ENCODE measurements at places on chromosomes 6 and 20. TPM values are rescaled to one million over a fixed set of nuclear protein-coding genes. Genes with fewer than 3 reads are reported as not detected.
A peak's percentile ranks its signal among the peaks of the same experiment; 100 is the strongest.

GRCh38 chr6:160943997-160944396 is 47.6 kb upstream of the MAP3K4 start:
- no peak for DNase-seq

Gene PDYN
- not detected for total RNA-seq

DNA sequence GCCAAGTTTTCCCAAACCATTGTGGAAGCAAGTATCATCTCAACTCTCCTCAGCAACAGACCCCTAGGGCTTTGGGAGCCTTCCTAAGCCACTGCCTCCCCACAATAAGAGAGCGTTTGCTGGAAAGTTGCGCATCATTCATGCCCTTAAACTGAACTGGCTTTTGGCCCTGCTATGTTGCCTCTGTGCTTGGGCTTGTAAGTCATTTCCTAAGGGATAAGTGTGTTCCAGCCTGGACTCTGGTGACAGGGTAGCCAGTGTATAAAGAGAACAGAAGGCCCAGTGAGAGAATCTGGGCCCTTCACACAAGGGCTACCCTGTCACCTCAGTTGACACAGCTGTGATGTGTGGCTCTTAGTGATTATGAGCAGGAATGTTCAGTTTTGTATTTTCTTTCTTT is 77.8 kb downstream of the COL9A1 start:
- DNase-seq: no peak

DNA sequence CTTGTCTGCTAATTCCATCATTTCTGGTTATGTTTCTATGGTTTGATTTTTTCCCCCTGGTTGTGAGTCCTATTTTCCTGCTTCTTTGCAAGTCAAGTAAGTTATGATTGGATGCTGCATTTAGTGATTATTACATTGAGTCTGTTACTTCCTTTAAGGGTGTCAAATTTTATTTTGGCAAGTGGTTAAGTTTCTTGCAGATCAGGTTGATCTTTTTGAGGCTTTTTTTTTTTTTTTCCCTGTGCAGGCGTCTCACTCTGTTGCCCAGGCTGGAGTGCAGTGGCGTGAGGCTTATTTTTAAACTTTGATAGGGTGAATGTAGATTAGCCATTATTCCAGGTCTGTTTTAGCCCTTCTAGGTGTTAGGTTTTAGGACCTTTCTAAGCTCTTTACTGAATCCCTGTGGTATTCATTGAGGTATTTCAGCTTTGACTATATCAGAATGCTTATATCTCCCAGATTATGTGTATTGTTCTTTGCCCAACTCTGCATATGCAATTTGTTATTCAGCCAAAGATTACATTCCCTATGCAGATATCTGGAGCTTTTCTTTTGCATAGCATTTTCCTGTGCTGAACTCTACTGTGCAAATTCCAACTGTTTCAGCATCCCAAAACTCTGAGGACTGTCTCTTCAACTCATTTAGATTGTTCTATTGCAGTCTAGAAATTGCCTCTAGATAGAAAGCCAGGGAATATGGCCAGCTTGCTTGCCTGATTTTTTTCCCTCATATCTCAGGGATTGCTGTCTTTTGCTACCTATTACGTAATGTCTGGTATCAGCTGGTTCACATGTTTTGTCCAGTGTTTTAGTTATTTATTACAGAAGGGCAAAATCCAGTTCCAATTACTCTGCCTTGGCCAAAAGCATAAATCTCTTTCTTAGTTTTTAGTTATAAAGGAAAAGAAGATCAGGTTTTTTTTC is 113.3 kb downstream of the AFG1L start:
- DNase-seq: no peak

DNA sequence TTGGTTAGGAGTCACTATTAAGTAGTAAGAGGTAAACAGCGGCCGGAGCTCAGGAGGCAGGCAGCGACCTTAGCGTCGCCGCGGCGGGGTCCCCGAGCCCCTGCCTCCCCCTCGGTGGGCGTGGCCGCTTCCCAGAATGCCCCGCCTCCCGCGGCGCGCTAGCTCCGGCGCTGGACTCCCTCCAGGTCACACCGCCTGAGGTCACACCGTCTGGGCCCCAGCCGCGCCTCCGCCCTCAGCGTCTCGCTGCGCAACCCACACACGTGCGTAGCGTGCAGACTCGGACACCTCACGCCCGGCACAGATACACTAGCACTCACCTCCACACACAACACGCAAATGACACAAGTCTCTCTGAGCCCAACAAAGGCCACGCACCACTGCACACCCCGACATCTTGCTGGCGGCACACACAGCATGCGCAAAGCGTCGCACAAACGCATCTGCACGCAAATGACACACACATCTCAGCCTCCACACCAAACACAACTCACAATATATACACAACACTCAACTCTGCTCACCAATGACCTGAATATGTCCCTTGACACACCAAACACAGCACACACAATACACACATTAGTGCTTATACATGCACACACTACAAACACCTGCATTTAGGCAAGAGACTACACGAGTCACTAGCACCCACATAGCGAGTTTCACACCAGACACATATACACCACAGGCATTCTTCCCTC is 17.6 kb upstream of the CDKN1A start:
- no peak for DNase-seq

DNA sequence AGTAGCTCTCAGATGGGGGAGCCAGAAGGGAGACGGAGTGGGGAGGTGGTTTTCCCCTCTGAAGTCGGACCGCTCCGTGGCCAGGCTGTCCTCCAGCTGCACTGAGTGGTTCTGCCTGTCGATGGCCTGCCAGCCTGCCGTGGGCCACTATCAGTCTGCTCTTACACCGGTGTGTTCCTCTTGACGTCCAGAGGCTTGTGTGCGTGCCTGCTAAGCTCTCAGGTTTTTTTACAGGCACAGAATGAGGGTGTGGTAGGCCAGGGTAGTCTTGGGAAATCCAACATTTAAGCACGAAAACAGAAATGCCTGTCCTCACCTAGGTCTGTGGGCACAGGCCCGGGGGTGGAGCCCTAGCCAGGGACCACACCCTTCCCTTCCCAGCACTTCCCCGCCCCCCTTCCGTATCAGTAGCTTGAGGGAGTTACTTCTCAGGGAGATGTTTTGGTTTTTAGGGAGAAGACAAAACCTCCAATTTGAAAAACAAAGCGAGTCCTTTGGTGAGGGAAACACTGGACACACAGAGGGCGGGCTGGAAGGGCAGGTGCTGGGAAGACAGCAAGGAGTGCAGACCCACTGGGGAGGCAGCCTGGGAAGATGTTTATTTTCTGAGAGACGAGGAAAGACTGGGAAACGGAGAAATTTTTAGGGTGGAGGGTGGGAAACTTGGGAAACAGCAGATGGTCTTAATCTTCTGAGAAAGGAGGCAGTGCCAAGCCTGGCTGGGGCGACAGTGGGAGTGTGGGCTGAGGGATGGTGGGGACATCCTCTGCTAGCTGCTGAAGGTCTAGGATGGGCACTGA is 106.5 kb downstream of the LY86 start:
- no peak for DNase-seq

Gene PHACTR1
- total RNA-seq: not detected

DNA sequence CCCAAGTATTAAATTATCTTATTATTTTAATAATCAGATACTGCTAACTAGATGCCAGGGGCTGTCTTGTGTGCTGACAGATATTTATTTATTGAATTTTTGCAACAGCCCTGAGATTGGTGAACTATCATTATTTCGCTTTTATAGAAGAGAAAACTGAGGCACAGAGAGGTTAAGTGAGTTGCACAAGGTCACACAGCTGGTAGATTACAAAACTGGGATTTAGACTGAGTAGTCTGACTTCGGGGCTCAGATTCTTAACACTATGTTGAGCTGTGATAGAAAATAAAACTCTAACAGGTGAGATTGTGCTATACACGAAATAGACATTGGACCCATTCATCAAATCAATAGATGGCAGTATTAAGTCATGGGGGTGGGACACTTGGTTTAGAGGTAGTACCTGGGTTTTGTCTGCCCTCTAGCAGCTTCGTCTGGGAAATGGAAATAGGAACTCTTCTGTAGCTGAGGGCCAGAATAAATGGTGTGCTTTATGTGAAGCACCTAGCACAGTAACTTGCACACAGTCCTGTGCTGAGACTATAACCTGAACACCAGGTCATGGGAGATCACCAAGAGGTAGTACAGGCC is 113.4 kb downstream of the B3GAT2 start:
- no peak for DNase-seq

DNA sequence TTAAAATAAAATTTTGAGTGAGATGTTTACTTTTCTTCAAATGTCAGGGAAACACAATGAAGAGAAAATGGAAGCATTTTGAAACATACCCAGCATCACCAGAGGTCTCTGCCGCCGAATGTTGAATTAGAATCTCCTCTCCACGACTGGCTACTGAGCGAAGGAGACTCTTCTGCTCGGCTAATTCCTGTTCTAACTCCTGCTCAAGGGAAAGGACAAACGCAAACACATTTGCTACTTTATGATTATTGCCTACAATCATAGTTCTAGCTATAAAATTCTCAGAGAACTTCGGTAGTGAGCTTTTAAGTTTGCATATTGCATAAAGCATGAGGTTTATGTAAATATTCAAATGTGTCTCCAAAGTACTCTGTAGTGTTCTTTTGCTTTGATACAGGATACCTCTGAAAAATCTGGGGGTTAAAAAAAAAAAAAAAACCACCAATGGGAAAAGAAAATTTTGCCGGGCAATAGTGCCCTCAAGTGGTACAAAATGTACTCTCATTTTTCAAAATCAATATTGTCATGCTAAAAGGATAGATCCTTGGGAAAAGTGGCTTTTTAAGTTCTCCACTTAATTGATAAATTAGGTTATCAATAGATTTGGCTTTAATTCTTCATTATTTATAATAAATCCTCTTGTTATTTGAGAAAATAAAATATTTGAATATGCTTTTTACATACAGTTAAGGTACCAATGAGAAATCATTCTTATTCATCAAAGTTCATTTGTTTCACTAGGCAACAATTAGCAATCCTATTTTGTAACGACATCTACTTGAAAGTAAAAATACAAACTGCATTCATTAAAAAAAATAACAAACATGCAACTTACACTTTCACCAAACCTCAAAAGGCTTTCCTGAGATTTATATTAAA is 369.0 kb downstream of the SYNE1 start:
- DNase-seq: peak; percentile 61

GRCh38 chr20:43605715-43606114 is 15.0 kb downstream of the IFT52 start:
- DNase-seq: no peak

Gene TRIM40
- total RNA-seq: not detected

Gene BAK1
- total RNA-seq: 19.7 TPM

DNA sequence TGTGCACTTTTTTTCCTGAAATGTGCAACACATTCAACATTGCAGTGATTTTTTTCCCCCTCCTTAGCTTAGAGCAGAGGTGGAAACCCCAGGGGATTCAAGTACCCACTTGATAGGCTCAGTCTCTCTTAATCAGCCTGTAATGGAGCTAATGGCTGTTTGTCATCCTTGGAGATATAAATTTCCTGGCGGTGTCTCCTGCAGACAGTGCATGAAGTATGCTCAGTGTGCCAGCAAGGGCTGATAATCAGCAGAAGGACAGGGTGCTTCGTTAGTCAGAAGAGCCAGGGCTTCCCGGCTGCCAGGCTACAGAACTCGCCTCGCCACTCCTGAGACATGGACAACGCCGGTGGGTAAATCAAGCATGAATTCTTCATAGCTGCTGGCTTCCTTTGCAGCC is 69.8 kb upstream of the PHACTR2 start:
- DNase-seq: no peak

GRCh38 chr6:166488076-166488685 is 98.3 kb downstream of the RAMACL start:
- DNase-seq: no peak

Gene SMPDL3A
- 1.2 TPM for total RNA-seq

- no peak for DNase-seq
Measured at GRCh38 chr6:26109772-26110171, 22.5 kb downstream of the HFE start.

Gene ZNF165
- total RNA-seq: 4.4 TPM

DNA sequence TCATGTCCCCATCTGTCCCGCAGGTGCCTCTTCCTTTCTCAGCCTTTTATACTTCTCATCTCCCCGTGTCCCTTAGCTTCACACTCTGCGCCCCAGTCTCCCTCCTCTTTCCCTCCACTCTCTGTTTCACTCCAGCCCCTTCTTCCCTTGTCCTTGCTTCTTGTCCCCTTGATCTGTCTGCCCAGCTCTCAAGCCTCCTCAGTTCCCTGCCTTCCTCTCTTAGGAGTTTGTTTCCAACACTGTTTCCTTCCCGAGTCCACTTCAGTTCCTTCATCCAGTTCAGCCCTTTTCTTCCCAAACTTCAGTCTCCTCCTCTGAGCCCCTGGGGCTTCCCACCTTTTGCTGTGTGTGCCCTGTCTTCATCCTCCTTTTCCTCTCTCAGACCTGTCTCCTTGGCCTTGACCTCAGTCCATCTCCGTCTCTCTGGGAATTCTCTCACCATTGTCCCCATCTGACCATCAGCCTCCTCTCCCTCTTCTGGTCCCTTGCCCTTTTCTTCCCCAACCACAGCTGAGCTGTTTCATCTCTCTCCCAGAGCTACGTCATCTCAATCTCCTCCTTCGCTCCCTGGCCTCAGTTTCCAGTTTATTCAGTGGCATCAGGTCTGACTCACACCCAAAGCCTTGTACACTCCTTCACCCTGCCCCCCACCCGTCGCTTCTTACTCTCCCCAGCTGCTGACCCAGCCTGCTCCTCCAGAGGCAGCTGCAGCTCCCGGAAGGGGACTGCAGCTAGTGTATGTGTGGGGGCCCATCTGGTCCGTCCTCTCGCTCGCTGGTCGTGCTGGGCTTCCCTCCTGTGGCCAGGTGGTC is 2.7 kb upstream of the DDR1 start:
- no peak for DNase-seq

DNA sequence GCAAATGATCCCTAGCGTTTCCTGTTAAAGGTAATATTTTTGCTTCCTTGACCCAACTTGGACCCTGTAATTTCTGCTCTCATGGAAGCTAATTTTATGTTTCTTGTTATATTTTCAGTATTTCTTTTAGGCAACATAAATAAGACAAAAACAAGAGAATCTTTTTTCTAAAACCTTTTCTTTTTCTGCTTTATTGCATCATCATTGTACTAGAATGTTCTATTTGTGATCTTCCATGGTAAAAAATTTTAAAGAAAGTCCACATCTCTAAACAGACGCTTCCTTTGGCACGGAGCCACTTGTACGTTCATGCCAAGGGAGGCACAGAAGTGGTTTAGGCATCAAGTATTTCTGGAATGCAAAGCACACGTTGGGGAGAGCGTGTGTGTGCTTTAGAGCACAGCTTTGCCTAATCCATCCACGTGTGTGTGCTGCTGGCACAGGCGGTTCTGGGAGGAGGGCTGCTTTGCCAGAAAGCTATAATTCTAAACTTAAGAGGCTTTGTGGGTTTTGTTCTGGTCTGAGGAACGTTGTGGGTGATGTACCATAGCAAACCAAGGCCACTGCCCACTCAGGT is 98.3 kb downstream of the SASH1 start:
- DNase-seq: peak; percentile 72

GRCh38 chr6:130929036-130929678 is 102.0 kb downstream of the SMLR1 start:
- no peak for DNase-seq

GRCh38 chr6:10505529-10505928 is 15.6 kb upstream of the GCNT2 start:
- no peak for DNase-seq

DNA sequence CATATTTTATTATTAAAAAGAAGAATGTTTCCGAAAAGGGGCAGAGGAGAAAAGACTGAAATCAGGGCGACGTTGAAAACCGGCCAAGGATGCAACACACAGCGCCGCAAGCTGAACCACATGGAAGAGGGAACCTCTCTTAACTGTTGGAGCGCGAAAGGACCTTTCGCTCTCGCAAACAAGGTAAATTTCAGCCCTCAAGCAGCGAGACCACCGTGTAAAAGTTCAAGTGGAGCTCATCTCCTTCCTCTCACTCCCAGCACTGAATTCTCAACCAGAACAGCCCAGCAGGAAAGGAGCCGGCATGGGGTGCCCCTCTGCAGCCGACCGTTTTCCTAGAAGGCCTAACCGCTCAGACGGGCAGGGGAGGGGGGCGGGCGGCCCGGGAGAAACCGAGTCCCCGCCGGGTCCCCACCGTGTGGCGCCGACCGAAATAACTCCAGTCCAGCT is 621 bp downstream of the GPR63 start:
- no peak for DNase-seq

Data from HT-29 (cell line).